ENCODE measurements at places on chromosomes 1 and 21.

DNA sequence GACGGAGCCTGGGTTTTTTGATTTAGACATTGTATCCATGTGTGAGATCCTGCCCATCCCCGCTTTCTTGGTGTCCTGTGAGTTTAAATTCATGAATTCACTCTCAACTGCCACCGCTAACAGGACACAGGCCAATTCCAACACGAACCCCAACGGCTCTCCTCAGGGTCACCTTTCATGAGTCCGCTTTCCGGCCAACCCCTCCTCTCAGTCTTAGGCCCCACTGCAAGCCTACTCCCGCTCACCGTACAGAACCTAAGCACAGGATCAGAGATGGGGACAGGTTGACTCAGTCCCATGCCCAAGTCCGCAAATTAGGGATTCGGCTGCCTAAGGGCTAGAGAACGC, 238 bp upstream of the SCP2 start:
- no peak for DNase-seq

GRCh38 chr1:65317866-65318653, 8.7 kb downstream of the DNAJC6 start:
- no peak for DNase-seq

GRCh38 chr1:198649232-198649967, 10.6 kb downstream of the PTPRC start:
- no peak for DNase-seq

DNA sequence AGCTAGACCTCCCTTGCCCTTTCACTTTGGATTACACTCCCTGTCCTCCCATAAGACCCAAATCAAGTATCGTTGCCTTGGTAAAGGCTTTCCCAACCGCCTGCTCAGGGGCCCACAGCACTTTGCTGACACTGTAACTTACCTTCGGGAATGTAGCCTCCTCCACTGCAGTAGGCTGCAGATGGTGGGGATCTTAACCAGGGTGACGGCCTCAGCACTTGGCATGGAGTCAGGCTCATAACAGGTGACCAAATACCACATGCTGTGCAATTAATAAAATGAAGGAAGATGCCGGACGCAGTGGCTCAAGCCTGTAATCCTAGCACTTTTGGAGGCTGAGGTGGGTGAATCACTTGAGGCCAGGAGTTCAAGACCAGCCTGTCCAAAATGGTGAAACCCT, 88.7 kb upstream of the IRF2BP2 start:
- DNase-seq: no peak

GRCh38 chr1:2086446-2087078, 36.4 kb downstream of the PRKCZ start:
- no peak for DNase-seq

DNA sequence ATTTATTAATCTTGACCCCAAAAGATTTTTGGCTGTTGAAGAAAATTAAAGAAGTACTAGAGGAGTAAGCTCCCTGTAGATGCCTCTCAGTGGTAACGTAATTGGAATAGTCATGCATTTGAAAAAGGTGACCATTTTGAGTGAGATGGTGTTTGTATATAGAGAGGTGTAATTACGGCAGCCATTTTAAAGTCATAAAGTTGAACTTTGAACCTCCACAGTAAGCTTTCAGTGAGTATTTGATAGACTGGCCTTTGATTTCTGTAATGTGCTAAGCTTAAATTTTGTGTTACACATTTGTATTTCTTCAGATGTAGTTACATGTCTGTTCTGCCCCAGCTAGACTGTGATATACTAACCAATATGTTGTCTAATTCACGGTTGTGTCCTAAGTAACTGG, 21.5 kb upstream of the TMCO2 start:
- DNase-seq: no peak

- no peak for DNase-seq
Observed at GRCh38 chr1:32798191-32798590, 19.0 kb downstream of the YARS1 start.

- DNase-seq: no peak
Observed at GRCh38 chr1:44531785-44532566, 126.9 kb downstream of the RNF220 start.

DNA sequence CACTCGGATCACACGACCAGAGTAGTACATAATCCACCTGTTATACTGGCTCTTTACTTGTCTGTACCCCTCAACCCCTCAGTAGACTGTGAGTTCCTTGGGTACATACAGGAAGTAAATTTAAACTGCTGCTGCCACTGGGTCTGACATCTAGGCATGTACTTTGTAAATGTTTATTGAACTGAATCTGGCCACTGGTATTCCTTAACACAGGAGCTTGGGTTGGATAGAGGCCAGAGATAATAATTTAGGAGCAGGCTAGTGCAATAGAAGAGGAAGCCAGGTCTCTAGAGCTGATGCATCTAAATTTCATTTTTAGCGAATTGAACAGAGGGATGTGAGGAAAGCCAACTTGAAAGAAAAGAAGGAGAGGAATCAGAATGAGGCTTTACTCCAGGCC, 12.4 kb downstream of the TTC4 start:
- DNase-seq: no peak

- no peak for DNase-seq
Observed at GRCh38 chr1:37501661-37502060, 12.9 kb downstream of the MEAF6 start.

GRCh38 chr21:27164208-27165177, 197.6 kb upstream of the ADAMTS5 start:
- DNase-seq: no peak
